ENCODE measurements at places on chromosomes 5 and 9.
A peak's percentile ranks its signal among the peaks of the same experiment; 100 is the strongest.

DNA sequence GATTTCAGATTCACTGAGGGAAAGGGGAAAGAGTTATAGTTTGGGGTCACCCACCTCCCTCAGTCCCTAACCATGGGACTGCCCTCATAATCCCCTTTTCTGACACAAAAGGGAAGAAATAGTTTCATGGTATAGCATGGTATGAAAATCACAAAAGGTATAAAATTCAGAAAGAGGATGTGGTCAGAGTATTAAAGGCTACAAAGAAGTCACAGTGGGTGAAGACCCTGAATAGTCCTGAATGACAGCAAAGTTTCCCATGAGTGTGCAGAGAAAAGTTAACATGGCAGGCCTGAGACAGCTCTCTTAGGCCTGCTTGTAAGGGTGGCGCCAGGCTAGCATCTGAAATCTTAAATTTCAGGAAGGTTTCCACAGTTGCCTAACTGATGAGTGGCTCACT lies 290.6 kb upstream of the ZNF608 start:
- DNase-seq, result no peak

DNA sequence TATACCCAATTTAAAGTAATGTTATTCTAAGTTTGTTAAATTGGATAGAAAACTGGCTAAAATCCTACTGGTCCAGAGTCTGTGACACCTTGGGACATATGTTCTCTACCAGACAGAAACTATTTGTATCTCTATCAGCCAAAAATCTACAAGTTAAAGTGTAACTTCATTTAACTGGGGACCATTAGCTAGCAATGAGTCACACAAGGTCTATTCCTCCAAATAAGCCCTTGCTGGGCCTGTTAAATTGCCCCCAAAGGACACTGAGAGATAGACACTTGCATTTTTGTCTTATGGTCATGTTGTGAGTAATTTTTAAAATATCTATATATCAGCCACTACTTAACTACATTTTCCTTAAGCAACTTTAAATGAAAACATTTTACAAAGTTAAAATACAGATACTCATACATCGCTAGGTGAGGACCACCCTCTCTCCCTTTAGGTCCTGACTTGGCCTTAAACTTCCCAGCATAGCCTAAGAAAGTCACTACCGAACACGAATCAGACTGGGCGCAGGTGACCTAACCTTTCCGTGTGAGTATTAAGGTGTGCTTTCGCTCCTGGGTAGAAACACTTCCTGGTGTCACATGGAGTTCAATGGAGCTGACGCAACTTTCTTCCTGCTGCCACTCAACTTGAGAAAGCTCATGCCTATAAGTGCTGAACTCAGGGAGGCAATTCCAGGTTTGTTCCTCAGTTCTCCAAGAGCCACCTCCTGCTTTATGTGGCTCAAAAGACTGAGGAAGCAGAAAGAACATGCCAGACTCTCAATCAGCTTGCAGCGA lies 249.1 kb downstream of the DIRAS2 start:
- no peak for DNase-seq

DNA sequence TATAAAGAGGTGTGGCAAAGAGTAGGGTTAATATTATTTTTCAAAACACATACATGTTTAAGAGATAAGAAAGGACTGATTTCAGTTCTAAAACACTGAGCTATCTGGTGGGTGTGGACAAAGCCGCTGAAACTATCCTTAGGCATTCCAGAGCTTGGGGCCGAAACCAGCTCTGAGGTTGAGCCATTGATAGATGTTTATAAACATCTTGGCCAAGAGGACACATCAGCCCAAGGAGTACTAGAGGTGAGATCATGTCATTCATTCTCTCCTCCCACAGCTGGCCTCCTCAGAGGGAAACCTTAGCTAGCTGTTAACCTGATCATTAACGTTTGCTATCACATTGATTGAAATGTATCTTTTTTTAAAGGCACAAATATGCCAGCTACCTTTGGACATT lies 89.9 kb downstream of the NLN start:
- DNase-seq, result no peak

DNA sequence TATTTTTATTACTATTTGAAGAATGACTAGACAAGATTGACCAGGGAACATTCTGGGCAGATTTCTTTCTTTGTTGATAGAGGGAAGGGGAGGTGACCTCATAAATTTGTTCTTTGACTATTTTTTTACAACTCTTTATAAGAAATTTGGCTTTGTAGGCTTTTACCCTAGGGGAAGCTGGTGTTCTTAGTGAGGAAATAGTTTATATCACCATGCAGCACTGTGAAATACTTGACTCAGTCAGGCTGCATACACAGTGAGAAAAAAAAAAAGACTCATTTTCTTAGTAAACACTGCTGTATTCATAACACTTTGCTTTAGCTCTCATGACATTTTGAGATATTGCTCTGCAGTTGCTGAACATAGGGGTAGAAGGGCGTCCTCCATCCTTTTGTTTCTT lies 336.6 kb upstream of the PIK3R1 start:
- no peak for DNase-seq

- DNase-seq, result no peak
Observed at GRCh38 chr5:37850226-37850865, 10.5 kb upstream of the GDNF start.

GRCh38 chr5:132065951-132066701 lies 5.7 kb downstream of the IL3 start:
- DNase-seq, result no peak

DNA sequence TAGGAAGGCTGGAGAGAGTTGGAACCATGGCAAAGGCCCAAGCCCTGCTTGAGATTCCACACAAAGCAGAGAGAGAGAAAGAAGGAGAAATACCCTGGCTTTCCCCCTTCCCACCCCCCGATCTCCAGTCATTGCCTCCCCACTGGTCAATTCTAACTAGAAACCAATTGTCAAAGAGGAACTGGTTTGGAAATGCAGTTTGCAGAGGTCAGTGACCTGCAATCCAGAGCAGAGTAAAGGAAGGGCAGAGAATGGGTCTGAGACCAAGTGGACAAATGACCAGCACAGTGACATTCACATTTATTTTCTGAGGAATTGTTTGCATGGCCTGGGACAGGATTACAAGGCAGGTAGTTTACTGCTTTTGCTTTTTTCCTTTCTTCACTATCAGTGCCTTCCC lies 37.5 kb upstream of the ZFYVE16 start:
- DNase-seq, result no peak

DNA sequence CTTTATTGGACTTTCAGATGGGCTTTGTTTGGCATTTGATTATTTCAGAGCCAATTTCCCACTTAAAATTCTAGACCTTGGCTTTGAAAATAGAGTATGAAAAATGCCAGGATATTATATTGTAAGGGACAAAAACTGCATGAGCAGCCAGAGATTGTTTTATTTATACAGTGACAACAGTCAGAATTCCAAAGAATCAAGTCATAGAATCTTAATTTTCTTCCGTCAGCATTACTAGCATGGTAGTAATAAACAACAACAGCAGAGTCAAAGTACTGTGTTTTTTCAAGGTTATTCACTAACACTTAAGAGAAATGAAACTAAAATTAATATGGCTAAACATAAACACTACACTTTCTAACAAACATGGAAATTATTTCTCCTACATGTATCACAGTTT lies 52.2 kb downstream of the MLLT3 start:
- no peak for DNase-seq

- DNase-seq, result no peak
Observed at GRCh38 chr9:2638871-2639673, 17.5 kb downstream of the VLDLR start.

- no peak for DNase-seq
Observed at GRCh38 chr5:109959652-109960051, 269.9 kb downstream of the MAN2A1 start.

DNA sequence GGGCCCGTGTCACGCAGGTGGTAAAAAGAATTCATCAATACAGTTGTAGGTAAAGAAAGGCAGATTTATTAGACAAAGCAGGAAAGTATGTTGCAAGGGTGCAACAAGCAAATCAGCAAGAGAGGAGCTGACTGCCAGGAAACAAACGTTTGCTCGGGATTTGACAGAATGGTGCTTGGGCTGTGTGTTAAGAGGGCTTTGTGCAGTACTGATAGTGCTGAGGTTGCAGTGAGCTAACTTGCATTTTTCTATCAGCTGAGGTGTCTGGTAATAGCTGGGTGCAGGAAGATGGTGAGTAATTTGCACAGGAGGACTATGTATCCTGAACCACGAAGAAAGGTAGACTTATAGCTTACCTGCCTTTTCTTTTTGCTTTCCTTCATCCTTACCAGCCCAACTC lies 3.9 kb upstream of the RARS1 start:
- DNase-seq, result no peak

DNA sequence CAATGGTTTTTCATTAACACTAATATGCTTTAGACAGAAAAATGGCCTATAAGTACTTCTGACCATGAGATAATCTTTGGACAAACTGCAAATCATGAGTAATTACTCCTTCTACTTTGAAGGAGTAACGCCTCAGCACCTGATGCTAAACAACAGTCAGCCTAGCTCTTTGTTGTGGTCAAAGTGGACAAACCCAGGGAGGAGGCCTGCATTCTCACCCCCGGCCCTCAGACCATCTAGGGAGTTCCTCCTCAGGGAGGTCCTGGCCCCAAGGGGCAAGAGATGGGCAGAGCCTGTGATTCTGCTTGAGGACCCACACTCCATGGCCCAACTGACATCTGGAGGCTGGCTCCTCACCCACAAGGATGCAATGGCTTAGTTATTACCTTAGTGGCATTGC lies 48.2 kb upstream of the ANGPTL2 start:
- DNase-seq, result peak; percentile 4

DNA sequence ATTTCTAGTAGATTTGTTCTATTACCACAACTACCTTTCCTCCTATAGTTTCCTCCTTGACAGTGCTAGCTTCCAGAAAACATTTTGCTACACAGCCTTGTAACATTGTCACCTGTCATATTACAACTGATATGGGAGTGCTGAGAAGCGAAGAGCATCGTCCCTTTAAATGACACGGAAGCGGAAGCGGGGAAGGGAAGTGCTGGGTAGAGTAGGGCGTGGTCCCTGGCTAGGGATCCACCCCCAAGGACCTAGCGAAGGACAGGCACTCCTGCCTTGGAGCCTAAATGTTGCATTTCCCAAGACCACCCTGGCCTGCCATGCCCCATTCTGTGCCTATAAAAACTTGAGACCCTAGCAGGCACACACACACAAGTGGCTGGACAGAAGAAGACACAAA lies 57.4 kb upstream of the RANBP6 start:
- no peak for DNase-seq

DNA sequence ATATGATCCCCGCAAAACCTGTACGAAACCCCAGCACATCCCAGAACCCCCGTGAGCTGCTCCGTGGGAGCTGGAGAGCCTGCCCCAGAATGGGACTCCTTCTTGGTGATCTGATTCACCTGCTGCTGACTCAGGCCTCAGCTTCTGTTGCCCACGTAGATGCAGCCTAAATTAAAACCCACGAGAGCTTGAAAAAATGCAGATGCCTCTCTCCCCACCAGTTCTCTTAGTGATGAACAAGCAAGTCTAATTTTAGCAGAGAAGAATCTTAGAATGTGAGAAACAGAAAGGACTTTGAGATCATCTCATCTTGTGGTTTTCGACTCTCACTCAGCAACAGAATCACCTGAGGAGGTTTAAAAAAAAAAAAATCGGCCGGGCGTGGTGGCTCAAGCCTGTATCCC lies 57.6 kb downstream of the TMOD1 start:
- DNase-seq, result no peak

GRCh38 chr9:4833781-4834560 lies 41.2 kb downstream of the RCL1 start:
- DNase-seq, result no peak

- DNase-seq, result no peak
Observed at GRCh38 chr9:32483343-32483742, 42.7 kb downstream of the RIGI start.

DNA sequence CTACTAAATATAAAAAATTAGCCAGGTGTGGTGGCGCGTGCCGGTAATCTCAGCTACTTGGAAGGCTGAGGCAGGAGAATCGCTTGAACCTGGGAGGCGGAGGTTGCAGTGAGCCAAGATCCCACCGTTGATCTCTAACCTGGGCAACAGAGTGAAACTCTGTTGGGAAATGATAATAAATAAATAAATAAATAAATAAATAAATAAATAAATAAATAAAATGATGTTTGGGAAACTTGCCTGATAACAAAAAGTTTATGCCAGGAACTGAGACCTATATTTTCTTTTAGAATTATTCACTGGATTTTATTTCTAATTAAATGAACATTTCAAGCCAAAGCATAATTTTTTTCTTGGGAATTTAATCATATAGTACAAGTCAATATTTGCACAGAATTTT lies 189.3 kb upstream of the CTNND2 start:
- DNase-seq, result no peak

DNA sequence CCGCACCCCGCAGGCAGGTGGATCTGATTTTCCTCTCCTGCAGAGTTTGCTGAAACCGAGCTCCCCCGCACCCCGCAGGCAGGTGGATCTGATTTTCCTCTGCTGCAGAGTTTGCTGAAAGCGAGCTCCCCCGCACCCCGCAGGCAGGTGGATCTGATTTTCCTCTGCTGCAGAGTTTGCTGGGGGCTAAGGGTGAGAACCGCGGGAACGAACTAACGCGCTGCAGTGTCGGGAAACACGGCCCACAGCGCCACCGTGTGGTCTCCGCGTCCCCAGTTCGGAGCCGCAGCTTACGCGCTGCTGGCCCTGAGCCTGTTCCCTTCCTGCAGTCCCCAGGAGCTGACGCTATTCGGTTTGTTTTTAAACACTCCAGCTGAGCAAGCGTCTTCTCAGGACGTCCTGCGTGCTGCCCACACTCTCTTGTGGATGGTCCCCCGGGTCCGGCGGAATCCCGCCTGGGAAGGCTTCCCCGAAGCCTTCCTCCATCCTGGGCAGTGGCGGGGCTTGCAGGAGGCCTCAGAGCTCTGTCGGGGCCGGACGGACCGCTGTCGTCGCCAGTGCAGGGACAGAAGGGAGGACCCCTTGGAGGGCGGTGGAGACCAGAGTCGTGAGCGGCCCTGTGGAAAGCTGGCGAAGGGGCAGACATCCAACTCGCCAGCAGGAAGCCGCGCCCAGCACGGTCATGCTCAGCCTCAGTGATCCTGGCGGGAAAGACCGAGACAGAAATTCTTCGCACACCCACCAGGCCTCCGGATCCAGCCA lies 121.2 kb upstream of the LPCAT1 start:
- peak; percentile 74 for DNase-seq

- DNase-seq, result peak; percentile 68
Observed at GRCh38 chr9:99076483-99077171, 28.3 kb upstream of the TGFBR1 start.

- no peak for DNase-seq
Observed at GRCh38 chr5:89441965-89442364, 559.0 kb upstream of the MEF2C start.

DNA sequence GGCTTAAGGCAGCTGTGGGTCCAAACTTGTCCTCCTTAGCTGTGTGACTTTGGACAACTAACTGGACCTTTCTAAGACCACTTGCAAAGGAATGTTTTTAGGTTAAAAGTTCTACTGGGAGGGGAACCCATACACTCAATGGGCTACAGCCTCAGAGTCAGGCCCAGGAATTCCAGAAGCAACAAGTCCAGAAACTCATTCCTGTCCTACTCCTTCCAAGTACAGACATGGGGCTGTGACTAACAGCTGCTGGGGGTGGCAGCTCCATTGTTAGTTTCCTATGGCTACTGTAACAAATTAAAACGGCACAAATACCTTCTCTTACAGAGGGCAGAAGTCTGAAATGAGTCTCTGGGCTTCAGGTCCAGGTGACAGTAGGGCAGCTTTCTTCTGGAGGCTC lies 12.4 kb upstream of the AKNA start:
- no peak for DNase-seq

- DNase-seq, result no peak
Observed at GRCh38 chr9:37542895-37543294, 33.3 kb downstream of the FBXO10 start.

All from activated CD4-positive, alpha-beta memory T cell treated with anti-CD3 and anti-CD28 coated beads, Interleukin-2, amount 10 ng/mL, durations not matched to agents 7 days and 5 days (primary cell).